Activated T-helper 1 cell treated with anti-CD3 and anti-CD28 coated beads, Interleukin-12 subunit alpha, Interleukin-12 subunit beta, Interleukin-2, Interleukin-4 antibody, amounts not matched to agents 30 ng/mL and 10 ng/mL and 1 ng/mL, durations not matched to agents 14 hours and 24 hours and 36 hours (primary cell): ENCODE measurements at places on chromosomes 6 and 20. TPM values are rescaled to one million over a fixed set of nuclear protein-coding genes. Genes with fewer than 3 reads are reported as not detected.

DNA sequence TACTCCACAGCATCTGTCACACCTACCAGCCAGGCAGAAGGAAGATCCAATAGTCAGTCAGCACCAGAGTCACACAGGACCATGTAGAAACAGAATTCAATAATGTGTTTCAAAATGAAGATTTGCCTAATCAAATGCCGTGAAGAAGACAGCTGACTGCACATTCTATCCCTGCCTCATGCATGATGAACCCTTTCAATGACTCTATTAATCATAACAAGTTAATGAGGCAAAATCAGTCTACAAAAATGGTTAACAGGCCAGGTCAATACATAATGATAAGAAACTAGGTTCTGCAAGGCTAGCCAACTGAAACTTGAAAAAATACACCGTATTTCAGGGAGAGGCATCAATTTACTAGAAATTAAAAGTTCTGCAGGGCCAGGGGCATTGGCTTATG lies 6.7 kb upstream of the PNRC1 start:
- no peak for DNase-seq

- DNase-seq, result no peak
These were observed 81.6 kb downstream of the FOXA2 start for GRCh38 chr20:22502731-22503191.

Gene NRSN1
- total RNA-seq, result not detected in 2 replicates

Gene CASS4
- total RNA-seq, result 6.7 and 7.8 TPM in 2 replicates

Gene SLC18B1
- total RNA-seq, result 3.4 and 3.7 TPM in 2 replicates

Gene GUCA1A
- total RNA-seq, result not detected in 2 replicates
